Stimulated activated CD8-positive, alpha-beta memory T cell treated with anti-CD3 and anti-CD28 coated beads, Interleukin-15, amount 100 ng/mL, for 4 hours (primary cell): ENCODE measurements at places on chromosomes 4 and X.

- no peak for DNase-seq
Observed at GRCh38 chr4:108619372-108620100, 840 bp upstream of the RPL34 start.

GRCh38 chrX:136195247-136195646, 47.9 kb downstream of the FHL1 start:
- DNase-seq, result no peak

- DNase-seq, result no peak
Observed at GRCh38 chrX:102085706-102086105, 39.8 kb upstream of the TCEAL2 start.

- DNase-seq, result no peak
Observed at GRCh38 chr4:122831515-122832196, 5.0 kb downstream of the FGF2 start.
